AG04450 (cell line): ENCODE measurements at places on chromosomes 13 and 19. TPM values are rescaled to one million over a fixed set of nuclear protein-coding genes. Genes with fewer than 3 reads are reported as not detected.

DNA sequence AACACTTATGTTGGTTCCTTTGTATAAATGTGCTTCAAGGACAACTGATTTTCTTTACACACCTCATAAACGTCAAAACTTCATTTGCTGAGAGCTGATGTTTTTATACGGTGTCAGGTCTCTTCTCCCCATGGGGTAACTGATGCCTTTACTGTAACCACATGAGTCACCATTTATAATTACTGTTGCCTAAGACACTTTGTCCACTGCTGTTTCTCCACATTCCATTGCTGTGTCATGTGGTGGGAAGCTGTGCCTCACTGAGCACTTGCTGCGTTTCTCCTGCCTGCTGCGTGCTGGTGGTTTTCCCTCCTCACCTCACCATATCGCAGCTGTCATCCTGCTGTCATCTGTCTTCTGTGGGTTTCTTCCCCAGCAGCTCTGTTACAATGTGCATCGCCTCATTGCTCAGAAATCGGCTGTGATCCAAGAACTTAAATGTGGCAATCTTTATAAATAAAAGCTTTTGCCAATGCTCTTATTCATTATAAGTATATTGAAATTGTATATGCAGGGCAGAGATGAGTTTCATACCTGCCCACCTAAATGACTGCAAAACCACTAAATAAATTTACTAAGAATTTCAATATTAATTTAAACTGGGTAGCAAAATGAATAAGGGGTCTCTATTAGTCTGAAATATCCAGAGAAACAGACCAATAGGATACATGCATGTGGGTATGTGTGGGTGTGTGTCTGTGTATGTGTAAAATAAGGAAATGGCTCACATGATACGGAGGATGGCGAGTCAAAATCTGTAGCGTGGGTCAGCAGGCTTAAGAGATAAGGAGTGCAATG lies 547.0 kb upstream of the SLITRK5 start:
- peak; percentile 98 for DNase-seq

GRCh38 chr19:41427647-41428480 lies 690 bp upstream of the B3GNT8 start:
- no peak for DNase-seq

DNA sequence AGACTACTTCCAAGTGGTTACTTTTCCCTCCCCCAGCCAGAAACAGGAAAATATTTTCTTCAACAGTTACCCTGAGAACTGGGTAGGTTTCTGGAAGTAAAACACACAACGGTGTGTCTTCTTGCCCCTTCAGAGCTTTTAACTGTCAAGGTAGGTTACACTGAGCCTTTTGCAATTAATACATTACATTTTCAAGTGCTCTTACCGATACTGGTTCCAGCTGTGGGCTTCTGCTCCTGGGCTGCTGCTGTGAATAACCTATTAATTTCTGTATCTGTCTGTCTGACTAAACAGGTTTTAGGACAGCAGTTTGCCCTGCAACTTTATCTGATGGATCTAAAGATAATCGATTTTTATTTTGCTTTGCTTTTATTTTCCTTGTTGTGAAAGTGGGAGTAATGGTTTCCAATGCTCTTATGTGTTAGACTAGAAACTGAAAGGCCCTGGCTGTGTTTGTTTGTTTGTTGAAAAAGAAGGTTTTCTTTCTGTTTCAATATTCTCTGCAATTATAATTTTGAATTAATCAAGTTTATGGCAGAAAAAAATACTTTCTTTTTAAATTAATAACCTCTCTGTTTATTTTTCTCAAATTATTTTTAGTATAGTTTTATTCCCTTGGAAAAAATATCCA lies 196.7 kb upstream of the SLITRK6 start:
- DNase-seq, result no peak

GRCh38 chr19:2181633-2181997 lies 17.9 kb downstream of the DOT1L start:
- no peak for DNase-seq

Gene TLE2
- 0.47 and 0.82 TPM in 2 replicates for polyA plus RNA-seq
